NCI-H774 (cell line): ENCODE measurements at places on chromosomes 6 and 20.

- DNase-seq = no peak
Measured at GRCh38 chr20:39107741-39108140, 145.6 kb downstream of the DHX35 start.

DNA sequence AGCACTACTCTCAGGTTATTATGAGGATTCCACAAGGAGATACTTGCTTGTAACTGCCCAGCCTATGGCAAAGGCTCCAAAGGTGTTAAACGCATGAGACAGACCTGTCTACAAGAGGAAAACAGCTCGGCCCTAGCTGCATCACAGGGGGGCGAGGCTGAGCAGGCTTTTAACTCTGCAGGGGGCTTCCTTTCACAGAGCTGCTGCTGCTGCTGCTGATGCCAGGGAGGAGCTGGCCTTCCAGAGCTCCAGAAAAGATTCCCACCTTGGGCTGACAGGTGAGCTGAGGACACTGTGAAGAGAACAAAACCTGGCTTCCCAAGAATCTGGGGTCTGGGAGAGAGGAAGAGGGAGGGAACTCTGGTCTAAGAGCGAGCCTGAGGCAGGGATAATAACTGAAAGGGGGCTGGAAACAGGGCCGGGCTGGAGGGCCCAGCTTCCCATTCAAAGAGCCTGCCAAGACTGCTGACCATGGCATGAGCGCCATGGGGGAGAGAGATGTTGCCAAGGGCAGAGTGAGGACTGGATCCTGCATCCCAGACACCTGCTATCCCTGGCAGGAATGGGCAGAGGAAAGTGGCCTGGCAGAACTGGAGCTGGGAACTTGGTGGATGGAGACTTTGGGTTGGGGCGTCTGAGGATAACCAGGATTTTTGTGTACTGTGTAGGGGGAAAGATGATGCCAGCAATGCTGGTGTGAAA, 211.1 kb upstream of the LRFN2 start:
- DNase-seq = no peak

- DNase-seq = no peak
Measured at GRCh38 chr6:159499034-159499433, 194.0 kb downstream of the SOD2 start.

GRCh38 chr20:9974324-9974723, 60.5 kb upstream of the ANKEF1 start:
- no peak for DNase-seq

GRCh38 chr6:119190176-119190575, 111.7 kb upstream of the FAM184A start:
- no peak for DNase-seq
